ENCODE measurements at places on chromosomes 16 and 17.

DNA sequence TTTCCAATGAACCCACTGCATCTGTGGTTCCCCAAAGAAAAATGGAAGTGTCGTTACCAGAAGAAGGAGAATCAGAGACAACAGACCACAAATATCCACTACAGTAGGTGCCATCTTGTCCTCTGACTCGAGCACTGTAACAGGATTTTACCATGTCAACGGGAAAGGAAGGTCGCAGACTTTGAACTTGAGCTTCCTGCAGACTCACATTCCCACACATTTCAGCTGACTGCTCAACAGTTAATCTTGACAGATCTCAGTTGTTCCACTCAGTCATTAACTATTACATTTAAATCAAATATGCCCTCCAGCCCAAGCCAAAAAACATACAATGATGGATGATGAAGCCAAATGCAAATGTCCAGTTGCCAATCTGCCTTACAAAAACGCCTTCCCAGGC is 37.0 kb downstream of the GAS7 start:
- no peak for DNase-seq

- DNase-seq: no peak
Measured at GRCh38 chr17:43324205-43324893, 74.4 kb upstream of the ARL4D start.

- no peak for DNase-seq
Measured at GRCh38 chr16:18049547-18050133, 286.9 kb downstream of the NPIPA8 start.

GRCh38 chr17:8776881-8777280 is 18.5 kb upstream of the SPDYE4 start:
- DNase-seq: no peak

DNA sequence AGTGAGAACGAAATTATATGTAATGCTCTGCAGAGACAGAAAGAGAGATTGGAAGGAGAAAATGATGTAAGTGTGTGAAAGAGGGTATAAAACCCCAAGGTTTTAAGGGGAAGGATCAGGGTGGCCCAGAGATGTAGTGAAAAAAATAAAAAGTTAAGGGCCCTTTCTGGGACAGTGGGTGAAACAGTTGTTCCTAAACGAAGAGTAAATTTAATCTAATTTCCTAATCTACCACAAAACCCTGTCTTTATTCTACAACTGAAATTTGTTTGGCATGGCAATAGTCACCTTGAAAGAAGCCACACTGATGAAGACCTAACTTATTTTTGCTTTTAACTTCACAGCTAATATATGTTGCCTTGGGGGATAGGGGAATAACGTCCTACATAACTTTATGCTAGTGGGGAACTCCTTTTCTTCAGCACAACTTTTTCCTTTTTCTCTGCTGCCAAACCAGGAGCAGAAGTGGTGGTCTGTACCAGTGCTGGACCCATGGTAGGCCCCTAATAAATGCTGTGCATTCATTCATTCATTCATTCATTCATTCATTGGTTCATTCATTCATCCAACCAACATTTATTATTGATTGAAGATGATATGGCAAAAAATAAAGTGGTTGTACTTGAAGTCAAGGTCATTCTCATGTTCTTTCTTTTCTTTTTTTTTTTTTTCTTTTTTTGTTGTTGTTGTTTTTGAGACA is 25.4 kb downstream of the CALCOCO2 start:
- no peak for DNase-seq

GRCh38 chr17:34993031-34993430 is 12.7 kb downstream of the LIG3 start:
- DNase-seq: no peak

- DNase-seq: no peak
Measured at GRCh38 chr16:1991588-1991947, 1.8 kb downstream of the SYNGR3 start.

- no peak for DNase-seq
Measured at GRCh38 chr17:34206569-34206968, 48.5 kb upstream of the CCL2 start.

- no peak for DNase-seq
Measured at GRCh38 chr16:81106826-81107503, 10.8 kb upstream of the GCSH start.

- DNase-seq: no peak
Measured at GRCh38 chr16:19837331-19837980, 47.2 kb downstream of the GPRC5B start.

GRCh38 chr17:81528651-81529436 is 667 bp downstream of the FSCN2 start:
- no peak for DNase-seq

GRCh38 chr16:50288920-50289319 is 22.6 kb downstream of the ADCY7 start:
- DNase-seq: no peak

DNA sequence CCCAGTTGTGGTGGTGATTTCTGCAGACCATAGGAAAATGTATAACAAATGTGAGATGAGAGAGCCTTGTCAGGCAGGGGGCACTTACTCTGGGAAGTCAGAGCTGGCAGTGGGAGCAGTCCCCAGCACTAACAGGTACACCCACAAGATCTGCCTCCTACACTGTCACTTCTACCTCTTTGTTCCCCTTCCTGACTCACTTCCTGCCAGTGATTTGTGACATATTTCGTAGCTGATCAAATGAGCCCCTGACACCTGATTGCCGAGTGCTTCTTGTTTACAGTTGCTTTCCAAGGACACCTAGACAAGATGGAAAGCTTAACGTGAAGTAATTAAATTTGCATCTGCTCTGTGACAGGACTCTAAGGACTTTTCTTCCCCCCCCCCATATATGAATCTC is 40.5 kb downstream of the FTO start:
- peak; percentile 30 for DNase-seq

GRCh38 chr17:46817901-46818209 is 637 bp downstream of the WNT3 start:
- no peak for DNase-seq

GRCh38 chr16:84889066-84889465 is 69.3 kb downstream of the CRISPLD2 start:
- DNase-seq: no peak

DNA sequence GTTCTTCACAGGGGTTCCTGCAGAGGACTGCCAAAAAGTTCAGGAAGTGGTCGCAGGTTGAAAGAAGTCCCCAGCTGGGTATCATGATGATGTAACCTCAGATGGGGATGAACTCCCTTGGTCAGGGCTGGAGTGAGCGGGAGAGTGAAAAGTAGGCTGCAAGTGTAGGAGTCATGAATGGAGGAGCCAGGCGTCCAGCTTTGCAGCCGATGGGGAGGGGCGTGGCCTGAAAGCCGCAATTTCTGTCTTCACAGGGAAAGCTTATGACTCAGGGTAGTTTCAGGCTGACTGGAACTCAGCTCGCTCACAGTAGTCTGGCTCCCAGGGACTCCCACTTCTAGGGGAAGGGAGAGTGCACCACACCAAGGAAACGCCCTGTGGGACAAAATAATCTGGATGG is 70.0 kb upstream of the HS3ST3A1 start:
- no peak for DNase-seq

DNA sequence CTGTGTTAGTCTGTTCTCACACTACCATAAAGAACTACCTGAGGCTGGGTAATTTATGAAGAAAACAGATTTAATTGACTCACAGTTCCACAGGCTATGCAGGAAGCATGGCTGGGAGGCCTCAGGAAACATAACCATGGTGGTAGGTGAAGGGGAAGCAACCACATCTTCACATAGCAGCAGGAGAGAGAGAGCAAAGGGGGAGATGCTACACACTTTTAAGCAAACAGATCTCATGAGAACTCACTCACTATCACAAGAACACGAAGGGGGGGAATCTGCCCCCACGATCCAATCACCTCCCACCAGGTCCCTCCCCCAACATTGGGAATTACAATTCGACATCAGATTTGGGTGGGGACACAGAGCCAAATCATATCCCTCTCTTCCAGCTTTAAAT is 31.8 kb upstream of the NXPH3 start:
- DNase-seq: no peak

GRCh38 chr16:11224096-11224893 is 31.7 kb downstream of the SOCS1 start:
- peak; percentile 38 for DNase-seq

DNA sequence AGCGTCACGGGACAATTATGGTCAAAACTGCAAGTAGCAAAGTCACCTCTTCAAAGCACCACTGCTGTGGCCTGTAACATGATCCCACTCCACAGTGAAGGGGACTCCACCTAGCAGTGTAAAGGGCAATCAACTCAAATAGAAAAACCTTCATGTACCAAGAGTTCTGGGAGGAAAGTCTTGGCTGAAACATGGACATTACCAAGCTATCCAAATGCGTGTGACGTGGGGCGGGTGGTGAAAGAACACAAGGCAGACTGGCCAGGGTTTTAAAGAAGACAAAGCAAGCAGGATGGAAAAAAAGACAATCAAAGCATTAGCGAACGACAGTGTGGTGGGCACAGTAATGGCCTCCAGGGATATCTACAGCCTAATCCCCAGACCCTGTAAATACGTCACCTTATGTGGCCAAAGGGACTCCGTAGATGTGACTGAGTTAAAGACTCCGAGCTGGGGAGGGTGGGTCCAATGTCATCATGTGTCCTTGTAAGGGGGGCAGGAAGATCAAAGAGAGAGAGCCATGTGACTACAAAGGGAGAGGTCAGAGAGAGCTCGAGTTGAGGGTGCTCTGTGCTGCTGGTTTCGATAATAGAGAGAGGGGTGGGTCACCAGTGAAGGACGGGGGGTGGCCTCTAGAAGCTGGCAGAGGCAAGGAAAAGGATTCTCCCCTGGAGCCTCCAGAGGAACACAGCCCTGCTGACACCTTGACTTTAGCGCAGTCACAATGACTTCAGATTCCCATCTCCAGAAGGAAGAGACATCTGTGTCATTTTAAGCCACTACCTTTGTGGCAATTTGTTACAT is 6.0 kb downstream of the HSDL1 start:
- DNase-seq: no peak

DNA sequence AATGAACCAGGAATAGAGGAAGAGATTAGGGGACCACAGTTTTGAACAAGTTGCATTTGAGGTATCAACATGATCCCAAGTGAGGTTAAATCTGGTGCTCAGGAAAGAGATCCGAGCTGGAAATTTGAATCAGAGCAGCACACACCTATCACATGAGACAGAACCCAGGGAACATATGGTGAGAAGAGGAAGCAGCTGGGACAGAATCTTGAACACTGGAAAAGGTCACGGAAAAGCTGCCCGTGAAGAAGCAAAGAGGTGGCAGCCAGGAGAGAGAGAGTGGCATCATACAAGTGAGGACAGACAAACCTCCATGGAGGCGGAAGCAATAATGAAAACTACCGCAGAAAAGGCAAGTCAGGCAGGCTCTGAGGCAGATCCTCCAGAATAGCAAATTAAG is 36.1 kb downstream of the USP31 start:
- no peak for DNase-seq

DNA sequence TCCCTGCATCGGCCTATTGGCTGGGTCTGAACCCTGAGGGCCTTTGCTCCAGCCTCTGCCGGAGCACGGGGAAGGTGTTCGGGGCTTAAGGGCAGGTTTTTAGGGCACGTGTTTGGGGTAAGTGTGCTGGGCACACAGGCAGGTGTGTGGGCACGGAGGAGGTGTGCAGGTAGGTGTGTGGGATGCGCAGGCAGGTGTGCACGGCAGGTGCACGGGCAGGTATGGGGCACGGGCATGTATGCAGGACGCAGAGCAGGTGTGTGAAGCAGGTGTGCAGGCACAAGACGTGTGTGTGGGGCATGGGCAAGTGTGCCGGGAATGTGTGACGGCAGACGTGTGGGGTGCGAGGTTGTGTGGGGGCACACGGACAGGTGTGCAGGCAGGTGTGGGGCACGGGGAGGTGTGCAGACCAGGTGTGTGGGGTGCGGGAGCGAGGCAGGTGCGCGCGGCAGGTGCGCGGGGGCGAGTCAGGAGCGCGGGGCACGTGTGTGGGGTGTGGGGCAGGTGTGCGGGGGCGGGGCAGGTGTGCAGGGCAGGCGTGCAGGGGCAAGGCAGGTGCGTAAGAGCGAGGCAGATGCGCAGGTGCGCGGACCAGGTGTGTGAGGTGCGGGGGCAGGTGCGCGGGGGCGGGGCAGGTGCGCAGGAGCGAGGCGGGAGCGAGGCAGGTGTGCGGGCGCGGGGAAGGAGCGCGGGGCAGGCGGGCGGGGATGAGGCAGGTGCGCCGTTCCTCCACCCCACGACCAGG is 28.6 kb upstream of the METRNL start:
- DNase-seq: no peak

GRCh38 chr17:82236142-82236971 is 7.5 kb downstream of the SLC16A3 start:
- peak; percentile 59 for DNase-seq

DNA sequence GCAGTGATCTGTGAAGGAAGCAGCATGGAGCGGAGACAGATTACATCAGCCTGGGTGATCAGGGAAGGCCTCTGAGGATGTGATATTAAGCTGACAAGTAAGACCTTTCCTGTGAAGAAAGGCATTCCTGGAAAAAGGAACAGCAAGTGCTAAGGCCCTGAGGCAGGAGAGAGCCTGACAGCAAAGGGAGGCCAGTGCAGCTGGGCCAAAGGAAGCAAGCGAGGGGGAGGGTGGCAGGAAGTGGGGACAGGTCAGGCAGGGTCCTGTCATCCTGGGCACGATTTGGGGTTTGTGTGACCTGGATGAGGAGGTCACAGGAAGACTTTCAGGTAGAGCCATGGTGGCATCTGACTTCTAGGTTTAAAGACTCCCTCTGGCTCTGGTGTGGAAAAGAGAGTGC is 12.3 kb downstream of the CPNE2 start:
- DNase-seq: no peak

DNA sequence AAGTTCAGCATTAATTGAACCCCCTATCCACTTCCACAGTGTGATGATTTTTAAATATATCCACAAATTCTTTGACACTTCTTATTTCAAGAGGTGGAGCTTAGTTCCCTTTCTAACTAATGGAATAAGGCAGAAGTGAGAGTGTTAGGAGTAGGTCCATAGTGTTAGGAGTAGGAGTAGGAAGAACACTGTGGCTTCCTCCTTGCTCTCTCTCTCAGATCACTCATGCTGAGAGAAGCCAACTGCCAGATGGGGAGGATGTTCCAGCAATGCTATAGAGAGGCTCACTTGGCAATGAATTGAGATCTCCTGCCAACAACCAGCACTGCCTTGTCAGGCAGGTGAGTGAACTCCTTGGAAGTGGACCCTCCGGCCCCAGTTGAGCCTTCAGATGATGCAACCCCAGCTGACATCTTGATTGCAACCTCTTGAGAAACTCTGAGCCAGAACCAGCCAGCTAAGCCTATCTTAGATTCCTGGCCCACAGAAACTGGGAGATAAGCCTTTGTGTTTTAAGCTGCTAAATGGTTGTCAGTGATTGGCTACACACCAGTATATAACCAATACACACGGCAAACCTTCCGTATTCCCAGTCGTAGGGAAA is 44.3 kb downstream of the SPECC1 start:
- DNase-seq: no peak

DNA sequence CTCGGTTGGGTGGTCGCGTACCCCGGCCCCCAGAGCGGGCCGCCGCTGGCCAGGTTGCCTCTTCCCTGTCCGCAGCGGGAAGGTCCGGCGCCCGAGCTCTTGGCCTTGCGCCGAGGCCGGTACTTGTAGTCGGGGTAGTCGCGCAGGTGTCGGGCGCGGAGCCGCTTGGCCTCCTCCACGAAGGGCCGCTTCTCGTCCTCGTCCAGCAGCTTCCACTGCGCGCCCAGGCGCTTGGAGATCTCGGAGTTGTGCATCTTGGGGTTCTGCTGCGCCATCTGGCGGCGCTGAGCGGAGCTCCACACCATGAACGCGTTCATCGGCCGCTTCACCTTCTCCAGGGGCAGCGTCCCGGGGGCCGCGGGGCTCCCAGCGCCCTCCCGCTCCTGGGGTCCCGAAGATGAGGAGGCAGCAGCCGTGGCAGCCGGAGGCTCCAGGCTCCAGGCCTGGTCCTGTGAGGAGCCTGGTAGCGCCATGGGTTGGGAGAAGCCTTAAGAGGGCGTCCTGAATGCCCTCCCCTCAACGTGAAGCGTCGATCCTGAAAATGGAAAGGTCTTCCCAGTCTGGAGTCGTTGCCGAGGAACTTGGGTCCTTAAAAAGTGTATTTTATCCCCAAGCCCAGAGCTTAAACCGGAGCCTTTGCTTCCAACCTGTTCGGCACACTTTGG is 558 bp downstream of the SOX15 start:
- DNase-seq: peak; percentile 46
